Kasumi-1 (cell line): ENCODE measurements at places on chromosomes 5 and 9.

DNA sequence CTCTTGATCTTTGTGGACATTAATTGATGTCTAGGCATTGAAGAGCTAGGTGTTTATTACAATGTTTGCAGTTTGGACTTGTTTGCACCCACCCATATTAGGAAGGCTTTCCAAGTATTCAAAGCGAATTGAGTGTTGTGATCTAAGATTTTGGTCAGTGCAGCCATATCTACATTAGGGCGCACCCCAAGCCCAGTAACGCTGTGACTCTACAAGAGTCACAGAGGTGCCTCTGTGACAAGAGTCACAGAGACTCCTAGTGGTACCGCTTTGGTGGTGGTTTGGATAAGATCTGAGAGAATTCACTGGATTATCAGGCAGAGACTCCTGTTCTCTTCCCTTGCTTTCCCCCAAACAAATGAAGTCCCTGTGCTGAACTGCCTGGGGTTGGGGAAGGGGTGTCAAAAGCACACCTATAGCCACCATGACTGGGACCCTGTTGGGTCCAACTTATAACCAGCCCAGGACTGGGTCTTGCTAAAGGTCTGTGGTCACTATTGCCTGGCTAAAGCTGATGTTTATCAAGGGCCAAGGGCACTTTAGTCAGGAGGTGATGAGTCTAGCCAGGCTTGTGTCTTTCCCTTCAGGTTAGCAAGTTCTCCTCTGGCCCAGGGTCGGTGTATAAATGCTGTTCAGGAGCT, 114.1 kb upstream of the RIOK2 start:
- DNase-seq = peak; percentile 86

- no peak for DNase-seq
Measured at GRCh38 chr9:72575666-72576065, 54.3 kb downstream of the TMC1 start.

DNA sequence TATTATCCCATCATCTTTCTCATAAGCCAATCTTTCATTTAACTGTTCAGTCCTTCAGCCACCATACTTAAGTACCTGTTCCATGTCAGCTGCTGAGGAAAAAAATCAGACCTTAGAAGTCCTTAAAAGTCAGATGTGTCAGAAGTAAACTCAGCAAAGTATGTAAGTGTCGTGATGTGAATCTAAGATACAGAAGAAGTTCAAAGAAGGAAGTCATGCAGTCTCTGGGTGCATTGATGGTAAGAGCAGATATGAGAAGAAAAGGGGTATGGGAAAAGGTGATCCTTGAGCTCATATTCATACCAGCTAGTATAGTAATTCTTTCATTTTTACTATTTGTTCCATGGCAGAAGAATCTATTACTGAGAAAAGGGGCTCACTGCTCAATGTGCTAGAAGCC, 259.4 kb upstream of the CD180 start:
- no peak for DNase-seq

- DNase-seq = no peak
Measured at GRCh38 chr5:56638061-56638621, 177.2 kb upstream of the MAP3K1 start.

GRCh38 chr9:32552172-32552872, at the start of the genes SMIM27 and TOPORS:
Gene SMIM27, plus strand, starts transcription at chr9:32552327. Its CDS starts 108 bp downstream, at chr9:32552435.
Gene TOPORS, minus strand, starts transcription at chr9:32552586. Its CDS starts 150 bp downstream, at chr9:32552436.
- peak; percentile 91 for DNase-seq

DNA sequence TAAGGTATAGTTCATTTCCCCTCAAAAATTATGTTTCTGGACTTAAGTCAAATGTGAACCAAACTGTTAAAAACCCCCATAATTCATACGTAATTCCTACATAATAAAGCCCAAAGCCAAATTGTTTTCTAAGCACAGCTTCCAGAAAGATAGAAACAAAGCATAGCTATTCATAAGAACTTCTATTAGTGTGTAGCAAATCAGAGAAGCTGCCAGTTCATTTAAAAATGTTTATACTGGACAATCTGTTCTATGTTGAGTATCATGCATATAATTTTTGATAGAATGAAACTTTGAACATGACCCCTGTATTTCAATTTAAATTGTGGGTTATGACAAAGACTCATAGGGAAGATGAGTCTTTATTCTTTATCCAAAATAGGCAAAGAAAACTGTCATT, 119.0 kb upstream of the TXNDC8 start:
- no peak for DNase-seq

- DNase-seq = no peak
Measured at GRCh38 chr5:134507452-134507851, 18.0 kb upstream of the JADE2 start.

GRCh38 chr9:134693641-134694367, 52.2 kb downstream of the COL5A1 start:
- no peak for DNase-seq

- no peak for DNase-seq
Measured at GRCh38 chr9:2231829-2232228, 216.7 kb downstream of the SMARCA2 start.

- DNase-seq = no peak
Measured at GRCh38 chr5:150700246-150700593, 642 bp downstream of the RBM22 start.

DNA sequence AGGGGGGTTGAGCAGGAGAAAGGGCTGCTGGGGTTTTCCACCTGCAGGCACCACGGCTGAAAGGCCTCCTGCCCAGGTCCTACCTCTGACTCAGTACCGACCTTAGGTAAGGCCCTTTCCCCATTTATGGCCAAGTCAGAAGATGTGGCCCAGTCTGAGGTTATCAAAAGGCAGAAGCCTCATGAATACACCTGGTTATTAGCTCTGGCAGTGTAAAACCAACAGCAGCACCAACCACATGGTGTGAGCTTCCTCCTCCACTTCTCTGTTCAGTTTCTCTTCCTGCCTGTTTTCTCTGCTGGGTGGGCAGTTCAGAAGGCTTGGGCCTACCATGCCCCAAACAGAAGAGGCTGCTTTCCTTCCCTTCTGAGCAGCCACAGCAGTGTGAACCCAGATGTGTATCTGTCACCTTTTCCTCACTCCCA, 86.9 kb downstream of the UGCG start:
- peak; percentile 31 for DNase-seq

GRCh38 chr5:142929587-142929986, 159.4 kb downstream of the ARHGAP26 start:
- peak; percentile 22 for DNase-seq

- DNase-seq = no peak
Measured at GRCh38 chr9:134421888-134422287, 95.6 kb downstream of the RXRA start.

- no peak for DNase-seq
Measured at GRCh38 chr9:123718188-123718587, 211.7 kb downstream of the DENND1A start.

- DNase-seq = no peak
Measured at GRCh38 chr5:126414874-126415502, 8.2 kb upstream of the GRAMD2B start.

- peak; percentile 54 for DNase-seq
Measured at GRCh38 chr9:110217656-110218099, 9.7 kb upstream of the C9orf152 start.

DNA sequence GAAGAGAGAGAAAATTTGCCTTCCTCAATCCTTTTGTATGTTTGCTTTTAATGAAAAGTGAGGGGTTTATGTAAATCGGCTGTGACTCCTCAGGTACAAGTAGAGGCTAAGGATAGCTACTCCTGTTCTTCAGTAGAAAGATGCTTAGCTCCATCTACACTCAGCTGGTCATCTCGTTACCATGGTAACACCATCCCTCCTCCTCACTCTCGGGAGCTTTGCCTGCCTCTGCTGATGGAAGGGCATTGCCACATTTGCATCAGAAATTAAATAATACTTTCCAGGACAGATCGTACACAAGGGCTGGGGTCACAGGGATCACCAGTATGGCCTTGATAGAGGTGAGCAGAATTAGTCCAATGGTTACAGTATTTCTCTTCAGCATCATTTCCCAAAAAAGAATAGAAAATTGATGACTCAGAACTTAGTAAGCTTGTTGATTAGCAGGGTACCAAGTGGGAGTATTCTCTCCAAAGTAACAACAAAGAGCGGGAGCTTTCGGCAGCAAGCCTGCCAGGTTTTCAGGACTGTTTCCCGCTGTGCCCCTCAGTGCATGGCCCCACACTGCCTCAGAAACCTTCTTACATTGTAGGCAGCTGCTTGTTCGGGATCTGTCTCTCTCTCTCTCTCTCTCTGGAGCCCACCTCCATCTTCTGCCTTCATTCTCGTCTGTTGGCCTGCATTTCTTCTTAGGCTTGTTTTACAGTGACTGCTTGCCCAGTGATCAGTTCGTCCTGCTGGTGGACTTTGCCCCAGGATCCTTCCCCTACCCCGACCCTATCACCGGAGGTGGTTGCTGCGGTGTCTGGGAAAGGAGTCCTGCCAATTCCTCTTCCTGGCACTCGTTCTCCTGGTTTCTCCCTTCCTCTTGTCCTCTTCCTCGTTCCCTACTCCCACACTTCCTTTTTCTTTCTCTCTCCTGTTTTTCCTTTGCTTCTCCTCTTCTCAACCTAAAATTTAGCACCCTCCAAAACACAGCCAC, 51.9 kb upstream of the SNAPC3 start:
- no peak for DNase-seq

DNA sequence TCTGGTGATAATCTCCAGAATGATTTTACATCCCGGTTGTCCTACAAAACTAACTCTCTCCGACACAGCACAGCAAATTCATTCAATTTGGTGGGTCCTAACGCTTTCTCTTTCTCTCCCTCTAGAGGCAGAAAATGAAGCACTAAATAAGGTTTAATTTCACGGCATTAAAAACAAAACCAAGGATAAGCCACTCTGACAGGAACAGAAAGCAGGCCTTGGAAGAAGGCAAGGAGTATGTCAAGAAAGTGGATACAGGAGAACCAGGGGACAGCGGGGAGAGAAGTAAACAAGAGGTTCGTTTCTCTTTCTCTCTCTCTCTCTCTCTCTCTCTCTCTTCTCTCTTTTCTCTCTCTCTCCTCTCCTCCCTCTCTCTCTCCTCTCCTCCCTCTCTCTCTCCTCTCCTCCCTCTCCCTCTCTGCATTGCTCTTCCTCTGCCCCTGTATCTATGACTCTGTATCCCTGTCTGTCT, 49.8 kb downstream of the EBF1 start:
- DNase-seq = no peak

- DNase-seq = no peak
Measured at GRCh38 chr5:27612161-27612560, 573.8 kb upstream of the CDH9 start.

DNA sequence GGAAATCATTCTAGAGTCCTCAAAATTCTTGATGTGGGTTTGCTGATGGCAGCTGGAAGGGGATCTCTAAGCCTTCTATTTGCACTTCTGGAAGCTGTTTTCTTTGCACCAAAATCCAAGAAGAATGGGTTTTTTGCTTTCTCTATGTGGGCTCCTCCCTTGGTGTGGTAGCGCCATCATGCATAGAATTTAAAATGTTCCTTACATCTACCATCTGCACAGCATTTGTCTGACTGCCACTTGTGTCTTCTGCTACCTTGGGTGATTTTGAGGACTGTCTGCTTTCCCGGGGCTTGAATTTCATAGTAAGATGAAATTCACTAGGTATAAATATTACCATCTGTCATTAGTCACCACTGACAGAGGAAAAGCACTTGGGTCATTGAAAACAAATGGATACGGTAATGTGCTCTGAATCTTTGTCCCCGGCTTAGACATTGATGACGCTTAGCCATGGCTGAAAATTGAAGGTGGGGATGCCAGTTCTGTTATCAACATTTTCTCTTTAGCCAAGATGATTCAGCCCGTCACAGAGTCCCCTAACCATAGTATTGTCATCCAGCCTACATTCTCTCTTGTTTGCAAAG, 30.0 kb downstream of the SNX30 start:
- DNase-seq = no peak

- no peak for DNase-seq
Measured at GRCh38 chr5:56202483-56202882, 30.6 kb downstream of the ANKRD55 start.

DNA sequence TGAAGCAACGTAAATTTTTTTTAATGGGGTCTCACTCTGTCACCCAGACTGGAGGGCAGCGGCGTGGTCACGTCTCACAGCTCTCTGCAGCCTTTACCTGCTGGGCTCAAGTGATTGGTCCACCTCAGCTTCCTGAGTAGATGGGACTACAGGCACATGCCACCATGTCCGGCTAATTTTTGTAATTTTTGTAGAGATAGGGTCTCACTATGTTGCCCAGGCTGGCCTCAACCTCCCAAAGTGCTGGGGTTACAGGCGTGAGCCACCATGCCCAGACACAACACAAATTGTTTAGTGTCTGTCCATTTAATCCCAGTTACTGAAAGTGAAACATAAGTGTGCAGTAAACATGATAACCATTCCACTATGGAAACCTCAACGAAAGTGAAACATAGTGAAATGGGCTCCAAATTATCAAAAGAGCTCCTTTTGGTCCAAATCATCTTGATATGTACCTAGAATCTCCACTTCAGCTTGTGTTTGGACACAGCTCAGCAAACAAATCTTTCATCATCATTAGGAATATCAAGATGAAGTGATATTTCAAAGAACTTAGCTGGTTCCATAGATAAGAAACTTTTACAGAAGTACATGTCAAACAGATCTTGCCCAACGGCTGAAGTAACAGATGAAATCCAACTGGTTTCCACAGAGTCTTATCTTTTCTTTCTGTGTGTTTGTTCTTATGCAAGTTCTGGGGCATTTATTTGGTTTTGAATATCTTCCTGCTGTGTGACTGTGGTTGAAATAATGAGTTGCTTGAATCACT, 41.2 kb upstream of the PLPP1 start:
- DNase-seq = peak; percentile 24

GRCh38 chr5:143251946-143252345, 151.5 kb downstream of the NR3C1 start:
- no peak for DNase-seq

DNA sequence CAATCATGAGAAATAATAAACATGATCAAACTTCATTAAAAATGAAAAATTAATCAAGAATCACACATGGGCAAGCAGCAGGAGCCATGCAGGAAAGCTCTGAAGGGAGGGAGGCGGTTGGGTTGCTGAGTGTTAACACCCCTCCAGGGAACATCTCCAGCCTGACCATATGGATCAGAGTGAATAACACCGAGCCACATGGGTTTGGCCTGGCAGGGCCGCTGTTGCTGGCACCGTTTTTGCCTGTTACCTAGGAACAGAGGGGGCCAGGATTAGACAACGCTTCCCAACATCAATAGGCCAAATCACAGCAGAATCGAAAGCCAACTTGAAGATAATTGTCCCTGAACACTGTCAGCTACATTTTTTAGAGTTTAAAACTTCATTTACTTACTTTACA, 160.2 kb downstream of the DENND1A start:
- DNase-seq = no peak

GRCh38 chr9:126342621-126343031, 16.0 kb downstream of the MVB12B start:
- DNase-seq = no peak

GRCh38 chr5:111756581-111757354, at the start of gene NREP:
Gene NREP, minus strand, starts transcription at chr5:111757194. Its CDS starts 1,422 bp downstream, at chr5:111755772.
- DNase-seq = peak; percentile 82

- peak; percentile 51 for DNase-seq
Measured at GRCh38 chr5:96876292-96876850, at the start of gene ERAP2. Gene ERAP2, plus strand, starts transcription at chr5:96876500. Its CDS starts 3,186 bp downstream, at chr5:96879686.
